ENCODE measurements at places on chromosomes 3 and 15. TPM values are rescaled to one million over a fixed set of nuclear protein-coding genes. Genes with fewer than 3 reads are reported as not detected.
A peak's percentile ranks its signal among the peaks of the same experiment; 100 is the strongest.

SPTBN5 gene
- 0.79 TPM for total RNA-seq

CSPG4 gene
- total RNA-seq: 10.9 TPM

JAGN1 gene
- 23.6 TPM for total RNA-seq

CSTA gene
- 18.9 TPM for total RNA-seq

CCR8 gene
- 0.76 TPM for total RNA-seq

NAALADL2 gene
- 13.2 TPM for total RNA-seq

EXD1 gene
- total RNA-seq: not detected

ADAMTS9 gene
- 112 TPM for total RNA-seq

GADL1 gene
- 0.16 TPM for total RNA-seq

DNA sequence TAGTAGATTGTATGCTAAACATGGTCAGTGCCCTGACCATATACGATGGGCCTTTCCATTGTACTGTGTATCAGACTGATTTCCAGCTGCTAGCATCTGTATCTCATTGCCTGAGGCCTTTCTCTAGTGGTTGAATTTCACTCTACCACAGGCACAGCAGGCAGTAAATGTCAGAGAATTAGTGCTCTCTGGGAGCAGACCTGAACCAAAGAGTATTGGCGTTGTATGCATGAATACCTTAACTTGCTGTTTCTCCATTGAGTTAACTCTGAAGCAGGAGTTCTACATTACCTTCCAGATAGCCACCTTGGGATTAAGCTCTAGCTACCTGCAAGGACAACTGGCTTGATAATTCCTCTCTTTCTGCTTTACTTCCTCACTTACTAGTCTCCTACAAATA, 439.2 kb upstream of the EPHA3 start:
- no peak for DNase-seq

- DNase-seq: no peak
Observed at GRCh38 chr3:70518356-70518755, 205.9 kb upstream of the MDFIC2 start.

GRCh38 chr3:53996141-53996874, 104.6 kb upstream of the SELENOK start:
- no peak for DNase-seq

GRCh38 chr3:110562621-110563020, 509.0 kb upstream of the NECTIN3 start:
- DNase-seq: no peak

GRCh38 chr15:57033715-57034439, 115.4 kb downstream of the TCF12 start:
- DNase-seq: no peak

DNA sequence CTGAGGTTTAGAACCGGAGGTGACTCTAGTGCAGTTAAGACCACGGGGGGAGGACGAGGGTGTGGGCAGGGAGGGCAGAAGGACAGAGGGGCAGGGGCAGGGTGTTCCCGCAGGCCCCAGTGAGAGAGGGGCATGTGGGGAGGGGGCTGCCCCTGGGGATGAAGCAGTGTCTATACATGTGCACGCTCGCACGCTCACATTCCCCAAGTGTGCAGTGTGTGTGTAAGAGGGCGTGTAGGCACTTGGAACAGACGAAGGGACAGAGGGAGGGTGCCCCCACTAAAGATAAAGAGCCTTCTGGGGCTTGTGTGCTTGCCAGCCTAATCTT, 69.5 kb upstream of the MEF2A start:
- no peak for DNase-seq

DNA sequence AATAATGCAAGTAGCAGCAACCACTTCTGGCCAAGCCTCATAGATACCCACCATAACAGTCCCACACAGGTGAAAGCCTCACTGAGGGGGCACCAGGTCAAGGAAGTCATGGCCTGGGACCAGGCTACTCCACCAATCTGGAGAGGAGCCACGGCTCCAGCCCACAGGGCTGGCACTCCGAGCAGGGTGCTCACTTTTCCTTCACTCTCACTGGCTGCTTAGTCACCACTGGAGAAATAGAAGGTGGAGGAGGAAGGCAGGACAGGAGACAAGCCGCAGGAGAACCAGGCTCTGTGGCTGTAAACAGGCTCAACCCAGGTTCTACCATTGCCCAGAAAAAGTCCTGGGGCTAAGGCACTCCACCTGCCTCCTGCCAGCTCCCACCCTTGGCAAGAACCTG, 1.2 kb downstream of the USP19 start:
- DNase-seq: no peak

GRCh38 chr15:90059208-90059985, 42.9 kb downstream of the IDH2 start:
- DNase-seq: peak; percentile 98

DNA sequence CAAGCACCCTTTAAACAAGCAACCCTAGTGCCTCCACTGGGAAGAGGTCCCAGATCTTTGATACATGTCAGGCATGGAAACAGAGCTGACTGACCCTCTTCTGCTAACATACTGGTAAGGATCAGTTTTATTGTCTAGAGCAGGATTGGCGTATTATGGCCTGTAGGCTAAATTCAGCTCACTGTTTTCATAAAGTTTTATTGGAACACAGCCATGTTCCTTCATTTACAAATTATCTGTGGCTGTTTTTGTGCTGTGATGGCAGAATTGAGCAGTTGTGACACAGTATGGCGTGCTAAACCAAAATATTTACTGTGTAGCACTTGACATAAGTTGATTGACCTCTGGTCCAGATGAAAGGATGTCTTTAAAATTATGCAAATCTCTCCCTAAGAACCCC, 45.0 kb downstream of the WDR76 start:
- DNase-seq: no peak

- no peak for DNase-seq
Observed at GRCh38 chr3:28039829-28040228, 201.6 kb upstream of the CMC1 start.

DNA sequence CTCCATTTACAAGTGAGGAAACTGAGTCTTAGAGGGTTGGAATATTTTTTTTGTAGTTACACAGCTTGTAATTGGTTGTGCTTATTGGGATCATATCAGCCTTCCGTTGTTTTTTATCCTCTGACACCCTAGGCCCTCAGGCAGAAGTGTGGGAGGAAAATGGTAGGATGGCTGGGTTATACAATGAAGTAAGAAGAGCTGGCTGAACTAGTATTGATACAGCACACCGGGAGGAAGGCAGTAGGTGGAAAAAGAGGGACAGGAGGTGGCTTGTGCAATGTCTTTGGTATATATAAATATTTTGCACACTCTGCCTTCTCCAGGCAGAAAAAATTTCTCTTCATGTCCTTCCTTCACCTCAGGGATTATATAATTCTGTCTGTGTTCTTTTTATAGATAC, 214.3 kb upstream of the SGO1 start:
- DNase-seq: no peak

- DNase-seq: no peak
Observed at GRCh38 chr3:105965384-105965783, 96.6 kb upstream of the CBLB start.

DNA sequence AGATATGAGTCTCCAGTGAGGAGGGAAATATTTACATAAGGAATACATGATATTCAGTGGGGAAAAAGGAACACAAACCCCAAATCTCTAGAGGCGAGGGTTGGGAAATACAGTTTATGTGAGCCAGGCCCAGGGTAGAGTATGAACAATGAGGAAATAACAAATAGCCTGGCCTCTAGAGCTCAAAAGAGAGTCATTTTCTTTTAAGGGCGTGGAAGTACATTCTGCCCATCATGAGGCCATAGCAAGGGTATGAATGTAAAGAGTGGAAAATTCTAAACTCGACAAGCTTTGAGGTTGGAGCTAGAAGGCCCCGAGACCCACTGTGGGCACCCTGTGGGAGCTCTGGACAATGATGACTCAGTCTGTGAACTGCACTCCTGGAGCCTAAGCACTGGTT, 27.8 kb upstream of the IGF2BP2 start:
- DNase-seq: no peak

- no peak for DNase-seq
Observed at GRCh38 chr15:38411902-38412301, 42.0 kb upstream of the FAM98B start.

GRCh38 chr3:177470197-177470941, 273.1 kb upstream of the TBL1XR1 start:
- no peak for DNase-seq

DNA sequence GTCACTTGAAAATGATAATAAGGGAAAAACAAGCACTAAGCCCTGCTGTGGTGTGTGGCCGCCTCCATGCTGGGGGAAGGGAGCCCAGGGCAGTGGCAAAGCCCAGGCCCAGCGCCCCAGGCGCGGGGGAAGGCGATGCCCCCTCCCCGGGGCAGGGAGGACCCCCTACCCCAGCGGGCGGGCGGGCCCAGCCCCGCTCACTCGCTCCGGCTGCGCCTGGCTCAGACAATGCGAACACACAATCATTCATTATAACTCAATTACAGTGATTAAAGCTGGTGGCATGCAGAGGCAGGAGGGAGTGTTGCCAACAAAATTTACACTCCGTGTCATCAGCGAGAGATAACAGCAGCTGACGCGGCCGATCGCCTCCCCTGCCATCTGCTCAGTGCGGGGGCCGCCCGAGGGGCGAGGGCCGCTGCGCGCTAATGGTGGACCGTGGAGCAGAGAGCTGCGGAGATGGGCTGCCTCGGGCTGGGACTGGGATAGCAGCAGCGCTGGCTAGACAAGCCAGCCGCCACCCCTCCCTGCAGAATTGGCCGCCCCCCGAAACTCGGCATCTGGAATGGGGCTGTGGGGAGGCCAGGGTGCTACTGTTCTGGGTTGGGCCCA, 64.1 kb downstream of the TLE3 start:
- peak; percentile 70 for DNase-seq

GRCh38 chr3:71541313-71541712, 42.2 kb downstream of the FOXP1 start:
- DNase-seq: no peak

- DNase-seq: no peak
Observed at GRCh38 chr15:39459548-39459947, 121.3 kb upstream of the THBS1 start.

- no peak for DNase-seq
Observed at GRCh38 chr15:89958107-89958805, 42.9 kb upstream of the ZNF710 start.

DNA sequence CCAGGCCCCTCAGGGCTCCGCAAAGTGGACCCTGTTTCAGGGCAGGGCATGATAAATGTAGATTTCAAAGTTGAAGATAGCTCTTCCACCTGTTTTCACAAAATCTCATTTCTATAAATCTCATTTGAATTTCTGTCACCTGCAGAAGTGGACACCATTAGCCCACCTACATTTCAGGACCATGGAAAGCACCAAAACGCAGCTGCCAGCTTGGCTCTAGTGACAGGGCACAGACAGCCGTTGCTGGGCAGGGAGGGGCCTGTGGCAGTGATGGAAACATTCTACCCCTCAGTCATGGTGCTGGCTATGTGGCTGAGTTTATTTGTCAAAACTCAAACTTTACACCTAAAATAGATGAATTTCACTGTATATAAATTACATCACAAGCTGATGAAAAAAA, 40.4 kb downstream of the PRR23E start:
- no peak for DNase-seq

DNA sequence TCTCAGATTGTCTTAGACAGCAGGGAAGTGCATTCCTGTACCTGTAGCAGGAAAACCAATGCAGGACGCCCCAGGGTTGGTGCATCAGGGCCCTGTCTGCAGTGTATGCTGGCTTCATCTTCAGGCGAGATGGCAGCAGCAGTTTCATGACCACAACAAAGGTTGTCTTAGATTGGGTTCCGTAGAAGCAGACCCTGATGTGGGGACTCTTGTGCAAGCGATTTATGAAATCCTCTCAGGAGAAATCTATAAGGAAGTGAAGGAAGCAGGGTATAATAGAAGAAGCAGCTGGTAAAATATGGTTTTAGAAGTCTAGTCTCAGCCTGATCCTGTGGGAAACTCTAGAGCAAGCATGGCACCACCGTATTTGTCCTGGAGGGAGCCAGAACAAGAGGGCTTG, 25.0 kb downstream of the DNAH1 start:
- DNase-seq: no peak

DNA sequence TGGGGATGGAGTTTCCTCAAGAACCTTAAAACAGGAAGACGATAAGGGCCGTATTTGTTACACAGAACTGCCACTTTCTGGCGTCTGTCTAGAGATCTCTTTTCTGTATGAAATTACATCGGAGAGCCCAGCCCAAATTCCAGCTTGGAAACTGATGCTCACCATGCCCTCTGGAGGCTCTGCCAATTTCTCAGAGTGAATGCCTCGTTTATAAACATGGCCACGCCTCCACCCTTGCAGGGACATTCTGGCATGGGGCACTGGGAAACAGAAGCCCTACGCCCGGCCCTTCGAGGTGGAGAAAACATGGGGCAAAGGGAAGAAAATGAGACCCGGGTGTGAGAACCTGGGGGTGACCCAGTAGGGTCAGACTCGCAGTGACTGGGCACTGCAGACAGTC, 53.4 kb upstream of the SEC13 start:
- DNase-seq: peak; percentile 46

DNA sequence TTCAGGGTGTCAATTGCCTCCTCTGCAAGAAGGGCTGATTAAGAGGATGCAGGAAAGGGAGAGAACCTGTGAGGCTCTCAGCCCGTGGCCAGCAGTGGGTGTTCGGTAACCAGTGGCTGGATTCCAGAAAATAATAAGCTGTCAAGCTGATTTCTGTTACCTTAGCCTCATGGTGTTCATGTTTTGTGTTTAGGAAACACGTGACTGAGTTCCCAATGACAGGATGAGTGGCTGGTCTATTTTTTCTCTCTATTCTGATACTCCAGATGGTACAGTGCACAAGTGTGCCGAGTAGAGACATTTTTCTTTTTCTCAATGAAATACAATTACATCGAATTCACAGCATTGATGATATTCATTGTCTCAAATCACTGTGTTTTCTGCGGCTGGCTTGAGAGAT, 43.6 kb downstream of the EDEM1 start:
- no peak for DNase-seq

- DNase-seq: no peak
Observed at GRCh38 chr3:140593766-140594165, 84.1 kb upstream of the TRIM42 start.

- no peak for DNase-seq
Observed at GRCh38 chr15:26325495-26325894, 447.4 kb downstream of the GABRB3 start.

Data from spleen (tissue), 13 donors.